ENCODE measurements at places on chromosomes 3 and 15.

- DNase-seq = no peak
Measured at GRCh38 chr3:50220109-50220508, 15.0 kb downstream of the SLC38A3 start.

GRCh38 chr3:182491577-182491976, 301.7 kb upstream of the ATP11B start:
- no peak for DNase-seq

- no peak for DNase-seq
Measured at GRCh38 chr3:195064300-195064931, 206.5 kb downstream of the XXYLT1 start.

DNA sequence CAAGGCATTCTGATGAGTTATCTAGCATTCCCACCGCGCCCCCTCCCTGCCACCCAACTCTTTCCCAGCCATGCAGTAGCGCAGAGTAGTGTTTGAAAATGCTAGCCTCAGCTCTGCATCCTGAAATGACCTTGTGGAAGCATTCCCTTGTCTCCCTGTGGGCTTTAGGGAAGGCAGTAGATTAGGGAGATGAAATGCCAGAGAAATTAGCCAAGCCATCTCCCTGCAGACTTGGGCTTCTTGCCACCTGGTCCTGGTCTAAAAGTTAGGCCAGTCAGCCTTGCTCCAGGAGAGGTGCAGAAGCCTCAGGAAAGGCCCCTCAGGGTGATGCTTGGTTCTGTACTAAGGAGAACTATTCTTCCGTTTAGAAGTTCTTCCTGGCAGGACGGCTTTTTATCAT, 231.2 kb downstream of the CACNA2D3 start:
- DNase-seq = no peak

GRCh38 chr3:84209474-84209873, 749.3 kb upstream of the CADM2 start:
- DNase-seq = no peak
